ENCODE measurements at places on chromosomes 13 and 19.

- no peak for DNase-seq
Measured at GRCh38 chr13:86760620-86761019, 910.6 kb upstream of the SLITRK5 start.

- DNase-seq, result no peak
Measured at GRCh38 chr19:48539503-48540096, 12.4 kb upstream of the SULT2B1 start.

DNA sequence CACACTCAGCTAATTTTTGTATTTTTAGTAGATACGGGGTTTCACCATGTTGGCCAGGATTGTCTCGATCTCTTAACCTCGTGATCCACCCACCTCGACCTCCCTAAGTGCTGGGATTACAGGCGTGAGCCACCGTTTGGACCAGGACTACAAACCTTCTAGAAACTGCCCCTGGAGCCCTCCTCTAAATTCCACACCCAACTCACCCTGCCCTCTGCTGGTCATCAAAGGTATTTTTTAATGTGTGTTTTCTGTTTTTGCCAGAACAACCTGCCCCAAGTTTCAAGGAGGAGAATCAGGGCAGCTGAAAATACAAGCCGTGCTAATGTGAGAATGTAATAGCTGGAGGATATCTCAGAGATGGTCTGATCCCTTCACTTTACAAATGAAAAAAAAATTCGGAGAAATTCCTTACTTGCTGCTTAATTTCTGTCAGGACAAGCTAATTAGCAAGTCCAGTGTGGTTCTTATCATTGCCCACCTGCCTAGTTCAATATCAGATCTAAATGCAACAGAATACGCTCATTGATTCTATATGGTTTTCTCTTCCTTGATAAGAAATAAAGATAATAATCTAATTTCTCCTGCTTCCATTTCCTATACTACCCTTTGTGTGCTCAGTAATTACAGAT lies 4.1 kb downstream of the ATP8A2 start:
- DNase-seq, result no peak

DNA sequence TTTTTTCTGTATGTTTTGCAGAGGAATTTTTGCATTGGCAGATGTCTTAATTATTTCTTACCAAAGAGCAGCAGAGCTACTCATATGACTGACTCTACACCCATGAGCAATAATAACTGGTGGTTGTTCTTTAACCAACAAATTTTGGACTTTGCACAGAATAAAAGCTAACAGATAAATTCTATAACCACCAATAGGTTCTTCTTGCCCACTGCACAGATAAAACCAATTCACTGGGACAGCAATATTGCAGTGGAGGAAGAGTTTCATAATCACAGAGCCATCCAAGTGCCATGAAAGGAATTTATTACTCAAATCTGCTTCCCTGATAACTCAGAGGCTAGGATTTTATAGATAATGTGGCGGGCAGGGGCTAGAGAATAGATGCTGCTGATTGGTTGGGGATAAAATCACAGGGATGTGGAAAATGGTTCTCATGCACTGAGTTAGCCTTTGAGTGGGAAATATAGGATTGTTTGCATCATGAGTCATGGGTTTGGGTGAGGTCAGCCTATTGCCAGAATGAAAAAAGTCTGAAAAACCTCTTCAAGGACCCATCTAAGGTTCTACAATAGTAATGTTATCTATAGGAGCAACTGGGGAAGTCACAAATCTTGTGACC lies 104.3 kb upstream of the PCDH17 start:
- DNase-seq, result no peak

DNA sequence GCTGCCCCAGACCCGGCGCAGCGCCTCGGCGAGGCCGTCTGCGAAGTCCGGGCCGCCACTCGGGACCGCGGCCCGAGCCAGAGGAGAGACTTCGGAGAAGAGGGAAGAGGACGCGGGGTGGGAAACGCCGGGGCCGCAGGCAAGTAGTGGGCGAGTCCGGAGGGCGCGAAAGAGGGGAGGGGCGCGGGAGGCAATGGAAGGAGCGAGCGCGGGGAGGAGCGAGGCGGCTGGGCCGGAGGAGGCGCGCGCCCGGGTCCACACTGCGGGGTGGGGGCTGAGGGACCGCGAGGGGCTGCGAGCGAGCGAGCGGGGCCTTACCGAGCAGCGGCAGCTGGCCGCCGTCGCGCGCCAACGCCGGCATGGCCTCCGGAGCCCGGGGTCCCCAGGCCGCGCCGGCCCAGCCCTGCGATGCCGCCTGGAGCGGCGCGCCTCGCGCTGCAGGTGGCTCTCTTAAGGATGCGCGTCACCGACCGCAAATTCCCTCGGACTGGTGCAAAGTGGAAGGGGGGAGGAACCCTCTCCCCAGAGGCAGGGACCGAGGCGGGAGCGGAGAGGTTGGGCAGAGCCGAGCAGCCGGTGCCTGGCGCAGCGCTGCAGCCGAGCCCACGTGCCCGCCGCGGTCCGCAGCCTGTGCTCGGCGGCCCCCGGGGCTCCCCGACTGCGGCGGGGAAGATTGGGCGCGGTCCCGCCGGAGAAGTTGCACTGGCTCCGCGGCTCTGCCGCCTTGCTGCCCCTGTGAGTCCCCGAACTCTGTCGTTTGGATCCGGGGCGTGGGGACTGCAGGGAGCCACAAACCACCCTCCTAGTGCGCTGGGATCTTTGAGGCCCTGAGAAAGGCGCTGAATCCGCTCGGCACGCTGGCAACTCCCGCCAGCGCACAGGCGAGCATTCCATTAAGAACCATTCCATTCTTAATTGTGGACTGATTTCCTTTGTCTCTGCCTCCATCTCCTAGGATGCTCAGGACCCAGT lies at the start of gene FLT3:
FLT3 (minus strand) TSS at position 427 of the 972 bp plus-strand sequence; CDS start at position 361, 66 bp downstream.
- peak; percentile 1 for DNase-seq

- DNase-seq, result no peak
Measured at GRCh38 chr13:26991508-26992181, 180.0 kb downstream of the USP12 start.

All from stimulated activated CD8-positive, alpha-beta memory T cell treated with anti-CD3 and anti-CD28 coated beads, Interleukin-12 subunit alpha, Interleukin-12 subunit beta, amount 100 ng/mL, for 4 hours (primary cell).